ENCODE measurements at places on chromosomes 7 and 10.

- no peak for DNase-seq
These were observed 632.6 kb upstream of the KCND2 start for GRCh38 chr7:119640326-119640725.

DNA sequence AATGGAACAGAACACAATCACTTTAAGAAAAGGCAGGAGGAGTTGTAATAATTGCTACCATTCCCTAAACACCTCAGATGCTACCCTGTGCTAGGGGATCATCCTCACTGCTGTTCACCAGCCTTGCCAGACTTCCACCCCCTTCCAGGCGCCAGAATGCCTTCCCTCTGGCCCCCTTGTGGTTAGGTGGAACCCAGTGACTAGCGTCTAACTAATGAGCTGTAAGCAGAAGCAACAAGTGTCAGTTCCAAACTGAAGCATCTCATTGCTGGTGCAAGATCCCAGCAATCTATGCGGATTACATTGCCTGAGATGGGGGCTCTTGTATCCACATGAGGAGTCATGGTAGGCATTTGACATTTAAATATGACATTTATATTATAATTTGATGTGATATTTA is 86.6 kb downstream of the FRMD4A start:
- DNase-seq = no peak

DNA sequence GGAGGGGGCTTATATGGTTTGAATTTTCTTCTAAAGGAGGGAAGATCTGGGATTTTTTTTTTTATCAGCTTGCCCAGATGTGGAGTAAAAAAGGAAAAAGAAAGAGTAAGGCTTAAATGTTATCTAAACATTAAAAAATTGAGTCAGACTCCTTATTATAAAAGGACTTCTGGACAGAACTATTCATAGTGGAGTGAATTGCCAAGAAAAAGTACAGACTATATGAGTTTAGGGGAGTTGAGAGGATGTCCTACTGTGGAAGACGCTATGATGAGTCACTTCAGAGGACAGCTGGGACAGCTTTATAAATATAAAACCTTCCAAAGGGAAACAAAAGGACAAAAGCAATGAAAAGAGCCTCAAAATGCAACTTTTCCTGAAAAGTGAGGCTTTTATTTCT is 73.0 kb downstream of the TFPI2 start:
- no peak for DNase-seq

- no peak for DNase-seq
These were observed 6.5 kb downstream of the BAG3 start for GRCh38 chr10:119657725-119658124.

GRCh38 chr10:12709000-12709401 is 292.5 kb downstream of the CCDC3 start:
- DNase-seq = no peak

DNA sequence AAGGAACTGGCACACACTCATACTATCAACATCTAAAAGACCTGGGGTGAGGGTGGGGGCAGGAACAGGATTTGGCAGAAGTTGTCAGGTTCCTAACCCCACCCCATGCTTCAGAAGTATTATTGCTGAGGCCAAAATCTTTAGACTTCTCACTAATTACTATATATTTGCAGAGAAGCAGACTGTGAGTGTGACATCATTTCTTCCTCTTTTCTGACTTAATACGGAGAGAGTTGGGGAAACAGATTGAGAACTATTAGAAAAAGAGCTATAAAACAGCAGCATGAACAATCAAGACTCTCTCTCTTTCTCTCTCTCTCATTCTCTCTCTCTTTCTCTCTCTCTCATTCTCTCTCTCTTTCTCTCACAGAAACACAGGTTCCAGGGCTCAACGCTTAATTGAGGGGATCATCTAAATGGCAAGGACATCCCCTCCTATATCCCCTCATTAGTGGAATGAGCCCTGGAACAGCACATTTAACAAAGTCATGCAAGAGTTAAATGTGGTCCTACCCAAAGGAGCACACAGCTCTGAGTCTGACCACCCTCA is 94.8 kb downstream of the KCNMA1 start:
- DNase-seq = no peak

DNA sequence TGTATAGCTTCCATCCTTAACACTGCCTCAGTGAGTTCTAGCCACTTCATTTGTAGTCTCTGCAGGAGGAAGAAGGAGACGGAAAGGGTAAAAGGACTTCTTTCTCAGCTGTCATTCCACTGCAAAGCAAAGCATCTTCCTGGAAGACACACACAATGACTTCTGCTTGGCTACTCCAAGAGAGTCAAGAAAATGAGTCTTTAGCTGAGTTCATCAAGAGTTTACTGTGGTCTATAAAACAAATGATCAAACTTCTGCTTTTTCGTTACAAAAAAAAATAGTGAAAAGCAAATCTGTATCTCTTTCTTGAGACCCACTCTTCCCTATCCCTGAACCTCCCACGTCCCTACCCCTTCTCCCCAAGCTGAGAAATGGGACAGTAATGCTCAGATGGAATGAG is 205.0 kb upstream of the AHR start:
- DNase-seq = no peak

- DNase-seq = no peak
These were observed 51.1 kb downstream of the TPST1 start for GRCh38 chr7:66256281-66256680.

GRCh38 chr10:124957404-124957947 is 15.6 kb downstream of the ZRANB1 start:
- no peak for DNase-seq
